Tibial nerve (tissue), 4 donors: ENCODE measurements at places on chromosomes 11 and 22. TPM values are rescaled to one million over a fixed set of nuclear protein-coding genes. Genes with fewer than 3 reads are reported as not detected.
A peak's percentile ranks its signal among the peaks of the same experiment; 100 is the strongest.

- H3K4me3 ChIP-seq, result peak overlapping the region; percentile 85
- DNase-seq, result no peak
- no peaks in the 10 kb centered on the region for H3K27me3 ChIP-seq
- H3K27ac ChIP-seq, result peak overlapping the region; percentile 18
These were observed 5.7 kb downstream of the TSKU start for GRCh38 chr11:76788661-76789442.

RFPL1 gene
- total RNA-seq, result not detected

DEFB131B gene
- total RNA-seq, result not detected

DNA sequence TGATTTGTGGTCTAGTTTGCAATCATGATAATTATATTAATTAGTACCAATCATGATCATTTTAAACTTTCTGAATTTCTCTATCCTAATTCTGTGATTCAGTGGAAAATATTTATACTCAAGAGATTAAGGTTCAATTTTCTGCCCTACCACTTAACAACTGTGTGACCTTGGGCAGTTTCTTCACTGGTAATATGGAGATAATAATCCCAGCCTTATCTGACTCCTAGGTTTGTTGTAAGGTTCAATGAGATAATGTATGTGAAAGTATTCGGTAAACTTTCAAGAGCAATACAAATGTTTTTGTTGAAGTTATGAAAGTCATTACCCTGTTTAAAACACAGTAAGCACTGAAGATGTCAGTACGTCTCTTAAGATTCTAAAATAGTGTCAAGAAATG is 36.3 kb downstream of the CSTPP1 start:
- H3K27me3 ChIP-seq, result no peaks in the 10 kb centered on the region
- no peak for DNase-seq
- H3K36me3 ChIP-seq, result no peaks in the 10 kb centered on the region

DNA sequence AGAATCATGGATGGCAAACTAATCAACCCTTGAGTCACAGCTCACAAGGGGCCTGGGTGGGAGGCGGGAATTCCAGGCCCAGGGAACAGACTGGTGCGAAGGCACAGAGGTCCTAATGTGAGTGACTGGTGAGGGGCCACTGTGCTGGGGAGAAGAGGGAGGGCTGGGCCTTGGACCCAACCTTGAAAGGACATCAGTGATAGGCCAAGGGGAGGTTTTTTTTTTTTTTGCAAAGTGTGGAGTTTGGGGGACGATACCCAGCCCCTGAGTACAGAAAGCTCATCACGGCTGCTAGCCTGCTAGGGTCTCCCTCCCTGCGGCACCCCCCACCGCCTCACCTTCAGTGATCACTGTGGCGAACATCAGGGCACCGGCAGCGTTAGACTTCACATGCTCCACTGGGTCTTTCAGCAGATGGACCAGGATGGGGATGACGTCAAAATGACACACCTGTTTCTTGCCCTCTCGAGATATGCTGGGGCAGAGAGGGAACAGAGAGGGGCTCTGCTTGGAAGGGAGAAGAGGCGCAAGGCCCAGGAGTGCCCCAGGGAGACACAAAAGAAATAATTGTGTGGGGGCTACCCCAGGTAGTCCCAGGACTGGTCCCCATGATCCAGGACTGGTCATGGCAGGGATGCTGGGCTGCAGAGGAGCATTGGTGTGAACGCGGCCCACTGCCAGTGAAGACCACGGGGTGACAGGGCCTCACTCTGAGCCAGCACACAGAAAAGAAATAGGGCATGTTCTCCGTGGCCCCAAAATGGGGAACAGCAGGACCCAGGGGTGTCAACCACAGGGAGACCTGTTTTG is 8.6 kb upstream of the GNAZ start:
- no peaks in the 10 kb centered on the region for H3K27me3 ChIP-seq
- no peak overlapping the region for H3K4me3 ChIP-seq
- H3K4me1 ChIP-seq, result no peaks in the 10 kb centered on the region

RRAS2 gene
- total RNA-seq, result 48.1 TPM

DNA sequence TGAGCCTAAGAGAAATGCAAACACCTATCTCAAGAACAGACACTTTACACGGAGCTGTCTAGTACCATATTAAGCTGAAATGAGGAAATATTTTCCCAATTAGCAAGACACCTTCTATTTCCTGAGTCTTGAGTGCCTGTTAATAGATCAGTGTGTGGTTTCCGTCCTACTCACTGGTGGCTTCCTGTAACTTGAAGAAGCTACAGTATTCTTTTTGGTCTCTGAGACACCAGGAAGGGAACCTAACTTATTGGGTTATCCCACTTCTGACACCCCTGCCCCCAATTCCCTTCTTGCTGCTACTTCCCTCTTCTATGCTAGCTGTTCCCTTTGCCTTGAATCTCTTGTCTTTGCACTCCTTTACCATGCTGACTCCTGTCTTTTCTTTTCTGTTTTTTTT is 92.7 kb downstream of the FDX1 start:
- no peak overlapping the region for H3K4me3 ChIP-seq
- no peaks in the 10 kb centered on the region for H3K36me3 ChIP-seq
- DNase-seq, result no peak
- H3K27ac ChIP-seq, result no peak overlapping the region
- no peaks in the 10 kb centered on the region for H3K27me3 ChIP-seq
- no peaks in the 10 kb centered on the region for H3K4me1 ChIP-seq

SHISAL1 gene
- total RNA-seq, result 0.60 TPM
